ENCODE measurements at places on chromosomes 4 and X.
A peak's percentile ranks its signal among the peaks of the same experiment; 100 is the strongest.

GRCh38 chr4:119029847-119030535 lies 105.6 kb upstream of the MYOZ2 start:
- DNase-seq: no peak

- no peak for DNase-seq
Observed at GRCh38 chrX:37361596-37361995, 12.4 kb downstream of the PRRG1 start.

GRCh38 chrX:24920769-24921168 lies 95.0 kb downstream of the ARX start:
- DNase-seq: no peak

- DNase-seq: peak; percentile 3
Observed at GRCh38 chr4:186068581-186069348, at the start of gene TLR3. TSS of gene TLR3 (plus strand) at chr4:186069156. CDS start at chr4:186076620, 7,464 bp downstream.

GRCh38 chrX:140440876-140441275 lies 64.0 kb downstream of the SOX3 start:
- DNase-seq: peak; percentile 66

- DNase-seq: no peak
Observed at GRCh38 chr4:37978248-37978924, 18.2 kb downstream of the PTTG2 start.

DNA sequence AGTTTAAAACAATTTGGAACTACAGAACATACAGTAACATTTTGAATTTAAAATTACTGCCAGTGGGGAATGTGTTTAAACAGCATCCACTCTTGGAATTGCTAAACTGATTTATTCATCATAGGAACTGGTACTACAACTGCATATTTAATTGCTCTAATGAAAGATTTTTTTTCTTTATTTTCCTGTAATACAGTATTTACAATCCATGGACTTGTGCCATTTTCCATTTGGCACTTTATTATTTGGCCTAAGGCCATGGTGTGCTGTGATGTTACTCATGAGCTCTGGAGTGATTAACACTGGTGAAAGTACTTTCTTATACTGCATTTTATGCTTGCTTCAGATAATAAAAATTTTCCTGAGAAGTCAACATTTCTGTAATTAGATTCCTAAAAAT lies 69.7 kb upstream of the NUDT6 start:
- DNase-seq: no peak

GRCh38 chr4:186200516-186200915 lies 9.1 kb downstream of the CYP4V2 start:
- DNase-seq: no peak

DNA sequence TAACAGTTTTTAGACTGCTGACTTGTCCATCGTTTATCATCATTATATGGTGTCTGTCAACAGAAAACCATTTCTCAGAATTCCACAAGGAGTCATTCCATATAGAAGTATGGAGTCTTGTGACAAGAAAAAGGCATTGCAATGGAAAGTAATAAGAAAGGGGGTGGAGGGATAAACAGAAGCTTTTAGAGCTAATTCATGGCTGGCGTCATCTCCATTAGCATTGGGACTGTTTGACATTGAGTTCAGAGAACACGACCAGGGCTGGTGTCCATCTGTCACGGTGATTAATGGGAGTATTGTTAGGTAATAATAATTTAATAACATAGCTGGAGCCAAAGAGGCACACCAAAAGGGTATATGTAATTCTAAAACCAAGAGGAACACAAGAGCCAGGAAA lies 101.9 kb upstream of the SFRP2 start:
- DNase-seq: no peak

- no peak for DNase-seq
Observed at GRCh38 chr4:115126491-115126890, 13.1 kb upstream of the NDST4 start.

- no peak for DNase-seq
Observed at GRCh38 chr4:147709999-147710398, 21.9 kb upstream of the ARHGAP10 start.

GRCh38 chr4:8221476-8221875 lies 22.4 kb downstream of the SH3TC1 start:
- no peak for DNase-seq

- peak; percentile 41 for DNase-seq
Observed at GRCh38 chr4:184688447-184688846, 38.9 kb downstream of the PRIMPOL start.
